NCI-H1930 (cell line): ENCODE measurements at places on chromosomes 11 and 22.

GRCh38 chr22:29469755-29470154 is 10.3 kb upstream of the NEFH start:
- DNase-seq, result no peak

DNA sequence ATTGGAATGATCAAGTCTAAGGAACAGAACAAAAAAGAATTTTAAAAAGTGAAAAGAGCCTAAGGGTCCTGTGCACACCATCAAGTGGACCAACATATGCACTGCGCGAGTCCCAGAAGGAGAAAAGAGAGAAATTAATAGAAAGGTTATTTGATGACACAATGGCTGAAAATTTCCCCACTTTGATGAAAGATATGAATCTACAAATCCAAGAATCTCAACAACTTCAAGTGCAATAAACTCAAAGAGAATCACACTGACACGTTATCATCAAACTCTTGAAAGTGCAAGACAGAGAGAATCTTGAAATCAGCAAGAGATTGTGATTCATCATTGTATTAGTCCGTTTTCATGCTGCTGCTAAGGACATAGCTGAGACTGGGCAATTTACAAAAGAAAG is 230.8 kb downstream of the ADAMTS15 start:
- DNase-seq, result no peak

GRCh38 chr11:104899226-104899625 is 966 bp upstream of the CASP12 start:
- no peak for DNase-seq

- DNase-seq, result no peak
Measured at GRCh38 chr11:108084811-108085210, 36.6 kb upstream of the ACAT1 start.
